ENCODE measurements at places on chromosomes 11 and 22. TPM values are rescaled to one million over a fixed set of nuclear protein-coding genes. Genes with fewer than 3 reads are reported as not detected.

The CCDC87 gene
- total RNA-seq = 0.37 TPM

The DKK3 gene
- total RNA-seq = 6.8 TPM

- no peak for DNase-seq
These were observed 129.4 kb upstream of the SLC5A12 start for GRCh38 chr11:26851291-26851690.

DNA sequence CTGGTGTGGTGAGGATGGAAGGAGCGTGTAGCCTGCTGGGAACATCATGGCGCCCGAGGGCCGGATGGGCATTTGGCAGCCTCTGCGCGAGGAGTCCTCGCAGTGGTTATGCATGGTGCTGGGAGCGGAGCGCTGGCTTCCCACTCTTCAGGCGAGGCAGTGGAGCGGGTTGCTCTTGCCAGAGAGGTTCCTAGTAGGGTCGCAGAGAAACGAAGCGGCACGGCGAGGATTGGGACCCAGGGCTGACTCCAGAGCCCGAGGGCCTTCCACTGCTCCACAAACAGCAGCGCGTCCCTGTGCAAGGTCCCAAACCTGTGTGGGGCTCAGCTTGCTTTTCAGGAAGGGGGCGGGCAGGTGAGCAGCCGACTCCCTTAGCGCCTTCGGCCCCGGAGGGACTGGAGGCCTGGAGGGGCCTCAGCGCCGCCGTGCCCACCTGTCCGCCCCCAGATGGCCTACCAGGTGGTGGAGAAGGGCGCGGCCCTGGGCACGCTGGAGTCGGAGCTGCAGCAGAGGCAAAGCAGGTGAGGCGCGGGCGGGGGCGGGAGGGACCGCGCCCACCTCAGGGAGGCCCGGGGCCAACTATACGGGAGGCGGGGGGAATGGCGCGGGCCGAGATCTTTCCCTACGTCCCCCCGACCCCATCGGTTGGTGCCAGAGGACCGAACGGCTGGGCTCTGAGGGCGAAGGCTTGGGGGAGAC is 7.2 kb downstream of the ATG16L2 start:
- peak; percentile 76 for DNase-seq

DNA sequence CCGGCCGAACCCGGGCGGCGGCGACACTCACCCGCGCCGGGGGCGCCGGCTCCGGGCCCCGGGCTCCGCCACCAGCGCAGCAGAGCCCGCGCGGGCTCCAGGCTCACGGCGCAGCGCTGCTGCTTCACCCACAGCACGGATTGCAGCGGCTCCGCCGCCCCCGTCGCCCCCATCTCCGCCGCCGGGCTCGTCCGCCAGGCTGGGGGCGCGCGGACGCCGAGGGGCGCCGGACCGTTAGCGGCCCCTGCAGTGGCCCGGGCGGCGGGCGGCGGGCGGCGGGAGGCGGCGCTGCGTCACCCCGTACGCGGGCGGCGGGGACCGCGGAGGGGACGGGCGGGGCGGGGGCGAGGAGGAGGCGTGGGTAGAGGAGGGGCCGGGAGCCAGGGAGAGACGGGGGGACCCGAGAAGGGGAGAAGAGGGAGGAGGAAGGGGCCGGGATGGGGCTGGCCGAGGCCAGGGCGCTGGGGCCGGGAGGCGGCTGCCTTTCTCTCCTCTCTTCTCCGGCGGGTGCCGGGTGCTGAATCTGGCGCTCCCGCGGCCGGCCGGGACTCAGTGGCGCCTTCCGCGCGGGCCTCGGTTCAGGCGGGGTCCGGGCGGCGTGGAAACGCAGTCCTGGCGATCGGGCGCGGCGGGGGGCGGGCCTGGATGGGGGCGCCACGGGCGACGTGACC is at the start of gene CERK:
CERK (minus strand) TSS at position 277 of the 671 bp plus-strand sequence; CDS start at position 173, 104 bp downstream.
- DNase-seq = peak; percentile 83

- DNase-seq = no peak
These were observed 22.8 kb downstream of the ARRB1 start for GRCh38 chr11:75328426-75329277.

DNA sequence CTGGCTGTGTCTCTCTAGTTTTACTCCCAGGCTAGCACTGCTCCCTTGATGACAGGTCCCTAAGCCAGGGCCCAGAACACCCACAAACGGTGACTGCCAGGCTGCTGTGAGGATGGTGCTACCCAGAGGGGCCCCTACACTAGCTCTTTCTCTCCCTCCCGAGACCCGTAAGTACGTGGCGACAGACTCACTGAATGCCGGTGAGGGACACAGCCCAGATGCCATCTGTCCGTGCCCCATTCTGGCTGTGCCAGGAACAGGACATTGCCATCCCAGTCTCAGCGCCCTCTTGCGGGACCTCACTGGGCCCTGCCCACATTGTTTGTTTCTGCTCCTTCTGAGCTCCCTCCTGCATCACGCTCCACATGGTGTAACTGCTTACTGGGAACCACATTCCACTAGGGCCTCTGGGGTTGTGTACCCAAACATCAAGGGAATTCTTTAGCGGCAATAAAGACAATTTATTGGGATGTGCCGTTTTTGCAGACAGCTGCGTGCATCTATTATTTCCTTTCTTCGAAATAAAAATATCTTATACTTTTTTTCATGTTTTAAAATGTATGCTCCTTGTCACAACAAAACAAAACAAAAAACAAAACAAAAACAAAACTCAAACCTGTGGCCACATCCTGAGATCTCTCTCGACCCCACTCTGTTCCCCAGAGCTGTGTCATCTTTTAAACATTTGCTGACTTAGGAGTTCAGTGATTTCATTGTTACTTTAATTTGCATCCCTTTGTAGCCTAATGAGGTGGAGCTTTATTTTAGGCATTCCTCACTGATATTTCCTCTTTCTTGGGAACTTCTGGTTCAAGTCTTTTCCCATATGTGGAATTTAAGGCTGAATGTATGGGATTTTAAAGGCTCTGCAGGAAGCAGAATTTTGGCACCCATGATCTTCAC is 4.4 kb upstream of the TPCN2 start:
- DNase-seq = peak; percentile 58

The OR2AT4 gene
- total RNA-seq = not detected

The LMO1 gene
- 0.64 TPM for total RNA-seq

GRCh38 chr11:16338393-16338792 is 18.0 kb downstream of the SOX6 start:
- no peak for DNase-seq

- DNase-seq = no peak
These were observed 3.8 kb downstream of the CFAP300 start for GRCh38 chr11:102050927-102051575.

DNA sequence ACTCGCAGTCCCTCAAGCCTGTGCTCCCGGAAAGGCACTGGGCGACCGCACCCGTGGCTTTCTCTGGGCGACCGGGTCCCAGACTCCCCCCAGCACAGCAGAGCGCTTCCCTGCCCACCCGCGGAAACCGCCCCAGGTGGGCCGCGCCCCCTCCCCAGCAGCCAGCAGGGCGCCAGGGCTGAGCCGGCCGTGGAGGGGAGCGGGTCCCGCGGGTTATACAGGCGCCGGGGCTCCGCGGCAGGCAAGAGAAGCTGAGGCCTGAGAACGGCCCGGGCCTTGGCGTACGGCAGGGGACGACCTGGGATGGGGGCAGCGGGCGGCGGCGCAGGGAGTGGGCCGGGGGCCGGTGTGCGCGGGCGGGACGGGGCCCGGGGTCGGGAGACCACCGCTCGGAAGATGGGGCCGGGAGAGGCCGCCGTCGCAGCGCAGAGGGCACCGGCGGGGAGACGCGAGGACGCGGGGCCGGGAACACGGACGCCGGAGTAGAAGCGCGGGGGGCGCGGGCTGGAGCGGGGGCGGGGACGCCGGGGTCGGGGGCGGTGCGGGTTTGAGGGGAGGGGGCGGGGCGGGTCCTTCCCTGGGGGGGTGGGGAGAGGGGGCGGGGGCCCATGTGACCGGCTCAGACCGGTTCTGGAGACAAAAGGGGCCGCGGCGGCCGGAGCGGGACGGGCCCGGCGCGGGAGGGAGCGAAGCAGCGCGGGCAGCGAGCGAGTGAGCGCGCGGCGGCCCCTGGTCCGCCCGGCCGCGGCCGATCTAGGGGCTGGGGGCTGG is at the start of gene MDK:
MDK (plus strand) TSS at position 622 of the 771 bp plus-strand sequence. CDS start 389 bp downstream, outside the sequence.
- DNase-seq = peak; percentile 58

DNA sequence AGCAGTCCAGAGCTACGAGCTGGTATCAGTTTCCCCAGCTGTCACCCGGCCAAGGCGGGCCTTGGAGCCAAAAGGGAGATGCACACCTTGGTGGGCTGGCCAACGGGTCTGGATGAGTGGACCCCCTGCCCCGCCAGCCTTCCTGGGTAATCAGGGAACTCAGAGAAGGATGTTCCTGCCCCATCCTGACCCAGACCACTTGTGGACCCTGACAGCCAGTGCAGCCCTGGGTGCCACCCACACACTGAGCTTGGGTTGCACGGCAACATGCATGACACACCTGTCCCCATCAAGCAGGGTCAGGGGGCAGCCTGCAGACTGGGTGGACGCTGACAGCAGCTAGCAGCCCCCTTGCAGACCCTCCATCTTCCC is 8.6 kb downstream of the SLC25A1 start:
- DNase-seq = peak; percentile 46

GRCh38 chr11:132049205-132049604 is 678.8 kb downstream of the NTM start:
- no peak for DNase-seq

DNA sequence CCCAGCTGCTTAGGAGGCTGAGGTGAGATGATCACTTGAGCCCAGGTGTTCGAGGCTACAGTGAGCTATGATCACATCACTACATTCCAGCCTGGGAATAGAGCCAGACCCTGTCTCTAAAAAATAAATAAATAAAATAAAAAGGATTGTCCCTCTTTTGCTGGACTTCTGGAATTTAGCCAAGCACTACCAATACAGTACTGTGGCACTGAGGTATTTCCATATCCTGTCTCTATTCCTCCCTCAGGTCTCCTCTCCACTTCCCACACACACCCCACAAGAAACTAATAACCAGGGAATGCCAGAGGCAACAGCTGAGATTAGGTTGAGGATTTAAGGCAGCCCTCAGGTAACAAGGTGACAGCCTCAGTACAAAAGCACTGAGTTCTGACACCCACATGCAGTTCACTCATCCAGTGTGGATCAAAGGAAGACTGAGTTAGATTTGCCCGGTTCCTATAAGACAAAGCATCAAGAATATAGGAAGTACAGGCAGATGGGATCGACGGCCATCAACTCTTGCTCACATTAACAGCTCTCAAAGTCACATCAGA is 4.5 kb upstream of the PPP2R1B start:
- DNase-seq = no peak

- peak; percentile 30 for DNase-seq
These were observed 12.9 kb downstream of the ABTB2 start for GRCh38 chr11:34344768-34345539.

The MGAT3 gene
- 1.6 TPM for total RNA-seq

DNA sequence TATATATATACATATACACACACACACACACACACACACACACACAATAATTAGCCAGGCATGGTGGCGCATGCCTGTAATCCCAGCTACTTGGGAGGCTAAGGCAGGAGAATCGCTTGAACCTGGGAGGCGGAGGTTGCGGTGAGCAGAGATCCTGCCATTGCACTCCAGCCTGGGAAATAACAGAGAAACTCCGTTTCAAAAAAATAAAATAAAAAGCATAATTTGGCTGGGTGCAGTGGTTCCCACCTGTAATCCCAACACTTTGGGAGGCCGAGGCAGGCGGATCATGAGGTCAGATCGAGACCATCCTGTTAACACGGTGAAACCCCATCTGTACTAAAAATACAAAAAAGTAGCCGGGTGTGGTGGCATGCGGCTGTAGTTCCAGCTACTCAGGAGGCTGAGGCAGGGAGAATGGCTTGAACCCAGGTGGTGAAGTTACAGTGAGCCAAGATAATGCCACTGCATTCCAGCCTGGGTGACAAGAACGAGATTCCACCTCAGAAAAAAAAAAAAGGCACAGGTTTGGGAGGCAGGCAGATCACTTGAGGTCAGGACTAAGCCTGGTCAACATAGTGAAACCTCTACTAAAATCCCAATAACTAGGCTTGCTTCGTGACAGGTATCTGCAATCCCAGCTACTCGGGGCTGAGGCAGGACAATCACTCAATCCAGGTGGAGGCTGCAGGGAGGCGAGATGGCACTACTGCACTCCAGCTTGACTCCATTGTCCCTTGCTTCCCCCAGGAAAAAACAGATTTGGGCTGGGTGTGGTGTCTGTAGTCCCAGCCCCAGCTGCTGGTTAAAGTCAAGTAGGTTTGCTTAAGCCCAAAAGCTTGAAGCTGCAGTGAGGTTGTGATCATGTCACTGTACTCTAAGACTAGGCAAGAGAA is 11.8 kb upstream of the WDR74 start:
- no peak for DNase-seq

DNA sequence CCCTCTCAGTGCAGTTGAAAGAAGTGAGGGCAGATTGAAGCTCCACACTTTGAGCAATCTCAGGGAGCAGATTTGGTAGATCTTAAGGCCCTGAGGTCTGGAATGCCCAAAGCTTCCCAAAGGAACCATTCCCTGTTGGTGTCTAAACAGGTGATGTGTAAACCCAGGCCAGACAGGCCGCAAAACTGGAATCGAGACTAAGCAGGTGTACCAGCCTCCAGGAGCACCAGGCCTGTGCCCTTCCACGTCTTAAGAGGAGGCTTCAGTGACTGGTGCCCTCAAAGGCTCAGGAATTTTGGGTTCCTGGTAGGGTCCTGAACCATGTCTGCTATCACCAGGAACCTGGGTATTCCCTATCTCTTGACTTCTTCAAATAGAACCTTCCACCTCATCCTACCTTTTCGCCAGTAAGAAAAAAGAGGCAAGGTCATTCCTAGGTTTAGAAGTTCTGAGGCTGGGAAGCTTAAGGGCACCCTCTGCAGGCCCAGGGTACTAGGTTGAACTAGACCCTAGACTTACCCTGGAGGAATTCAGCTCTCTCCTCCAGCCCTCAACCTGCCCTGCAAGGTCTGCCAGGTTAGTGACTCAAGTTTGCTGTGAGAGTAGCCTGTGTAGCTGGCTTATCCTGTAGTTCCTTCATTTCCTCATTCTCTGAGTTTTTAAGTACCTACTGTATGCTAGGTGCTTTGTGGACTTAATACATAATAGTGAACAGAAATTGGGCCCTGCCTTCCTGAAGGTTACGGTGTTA is 100.0 kb upstream of the NNMT start:
- no peak for DNase-seq

- DNase-seq = no peak
These were observed 3.5 kb upstream of the LGALS12 start for GRCh38 chr11:63502252-63502820.

DNA sequence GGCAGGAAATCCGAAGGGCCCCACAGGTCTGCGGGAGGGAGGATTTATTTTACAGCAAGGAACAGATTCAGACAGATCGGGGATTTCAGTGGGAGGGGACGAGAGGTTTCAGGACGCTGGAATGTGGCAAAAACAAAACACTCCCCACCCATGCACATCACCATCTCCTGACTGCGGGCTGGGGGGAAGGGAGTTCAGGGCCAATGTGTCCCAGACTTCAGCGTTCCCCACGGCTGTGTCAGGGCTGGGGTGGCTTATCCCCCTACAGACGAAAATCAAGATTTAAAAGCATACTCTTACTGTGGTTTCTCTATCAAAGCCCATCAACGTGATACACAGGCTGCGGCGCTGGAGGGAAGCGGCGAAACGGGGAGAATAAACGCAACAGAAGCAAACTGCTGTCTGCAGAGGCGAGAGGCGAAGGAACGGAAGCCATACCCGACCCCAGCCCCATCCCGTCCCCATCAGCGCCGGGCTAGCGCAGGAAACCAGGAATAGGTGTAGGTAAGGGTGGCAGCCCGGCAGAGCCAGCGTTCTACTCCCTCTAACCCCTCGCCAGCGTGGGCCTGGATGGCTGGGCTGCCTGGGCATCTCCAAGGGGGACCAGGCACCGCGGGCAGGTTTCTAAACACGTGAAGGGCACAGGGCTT is 2.7 kb downstream of the TENM4 start:
- peak; percentile 56 for DNase-seq

All from pancreas (tissue), 10 donors.